Thoracic aorta (tissue), 2 donors: ENCODE measurements at places on chromosomes 7 and 10. TPM values are rescaled to one million over a fixed set of nuclear protein-coding genes. Genes with fewer than 3 reads are reported as not detected.

DNA sequence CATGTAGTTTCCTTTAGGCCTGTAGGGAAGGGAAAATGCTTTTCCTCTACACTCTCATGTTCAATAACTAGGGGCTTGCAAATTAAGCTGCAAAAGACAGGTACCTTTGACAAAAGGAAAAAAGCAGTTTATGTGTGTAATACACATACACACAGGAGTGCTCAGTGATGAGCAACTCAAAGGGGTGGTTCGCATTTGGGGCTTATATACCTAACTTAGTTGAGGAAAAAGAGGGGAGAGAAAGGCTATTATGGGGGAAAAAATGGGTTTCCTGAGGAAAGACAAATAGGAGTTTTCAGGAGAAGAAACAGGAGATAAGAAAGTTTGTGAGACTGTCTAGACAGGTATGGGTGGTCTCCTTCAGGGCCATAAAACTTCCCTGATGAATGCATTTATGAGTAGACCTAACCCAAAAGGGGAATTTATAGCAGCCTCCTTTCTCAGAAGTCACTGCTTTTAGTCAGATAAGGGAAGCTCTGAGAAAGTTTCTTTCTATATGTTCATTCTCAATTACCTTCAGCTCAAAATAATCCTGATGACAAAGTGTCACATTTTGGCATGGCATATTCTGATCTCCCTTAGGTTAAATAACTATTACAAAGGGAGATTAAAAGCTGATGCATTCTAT lies 55.2 kb upstream of the EZH2 start:
- no peak overlapping the region for H3K27ac ChIP-seq
- DNase-seq: no peak
- H3K36me3 ChIP-seq: no peaks in the 10 kb centered on the region
- peaks cover 6% of the 10 kb centered on the region for H3K4me1 ChIP-seq

NYAP1 gene
- total RNA-seq: 0.95 TPM

C10orf95 gene
- not detected for total RNA-seq

MSMB gene
- total RNA-seq: not detected

GRCh38 chr10:58068809-58069208 lies 198.9 kb downstream of the IPMK start:
- H3K4me3 ChIP-seq: no peak overlapping the region
- H3K36me3 ChIP-seq: no peaks in the 10 kb centered on the region
- no peak for DNase-seq

- no peaks in the 10 kb centered on the region for H3K36me3 ChIP-seq
- peaks cover 10% of the 10 kb centered on the region for H3K4me1 ChIP-seq
- no peak for DNase-seq
- H3K4me3 ChIP-seq: peak overlapping the region; percentile 7
- H3K27ac ChIP-seq: no peak overlapping the region
Measured at GRCh38 chr10:7475046-7475911, 64.4 kb upstream of the SFMBT2 start.

DNA sequence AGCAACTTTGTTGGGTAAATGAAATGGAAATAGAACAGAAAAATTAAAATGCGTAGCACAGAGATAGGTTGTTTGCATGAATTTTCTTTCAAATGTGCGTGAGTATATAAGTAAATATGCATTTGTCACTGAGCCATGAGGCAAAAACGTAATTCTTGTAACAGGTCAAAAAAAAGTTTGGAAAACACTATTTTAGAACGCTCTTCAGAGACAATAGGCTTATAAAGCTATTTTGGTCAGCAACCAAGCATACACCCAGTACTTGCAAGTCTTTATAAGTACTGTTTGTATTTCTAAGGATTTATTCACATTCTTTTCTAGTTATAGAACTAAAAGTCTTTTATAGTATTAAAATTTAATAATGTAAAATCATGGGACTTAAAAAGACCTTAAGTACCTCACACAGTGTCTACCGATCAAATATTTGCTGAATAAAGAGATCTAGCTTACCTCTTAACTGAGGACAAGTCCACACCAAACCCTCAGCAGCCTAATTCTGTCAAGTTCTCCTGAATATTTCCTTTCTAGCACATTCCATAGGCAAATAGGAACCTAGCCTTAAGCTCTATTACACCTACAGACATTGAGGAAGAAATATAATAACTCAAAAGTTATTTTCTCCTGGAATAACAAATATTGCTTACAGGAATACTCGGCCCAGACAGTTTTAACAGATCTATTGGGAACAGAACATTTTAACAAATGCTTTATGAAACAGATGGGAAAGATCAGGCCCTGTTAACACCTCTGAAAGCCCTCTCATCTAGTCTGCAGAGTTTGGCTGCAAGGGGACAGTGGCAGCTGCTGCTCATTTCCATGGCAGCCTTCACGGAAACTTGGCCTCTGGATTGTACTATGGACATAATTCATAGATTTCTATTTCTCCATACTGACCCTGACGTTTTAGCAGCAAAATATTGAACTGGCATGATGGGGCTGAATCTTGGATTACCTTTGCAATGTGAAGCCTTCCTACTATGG lies 8.8 kb downstream of the CRPPA start:
- H3K36me3 ChIP-seq: no peaks in the 10 kb centered on the region
- no peak overlapping the region for H3K27ac ChIP-seq
- no peak overlapping the region for H3K4me3 ChIP-seq
- H3K4me1 ChIP-seq: no peaks in the 10 kb centered on the region
- no peaks in the 10 kb centered on the region for H3K27me3 ChIP-seq

GRCh38 chr10:88190540-88191235 lies 327.3 kb downstream of the PTEN start:
- H3K36me3 ChIP-seq: no peaks in the 10 kb centered on the region
- H3K4me3 ChIP-seq: no peak overlapping the region
- H3K27me3 ChIP-seq: no peaks in the 10 kb centered on the region
- no peak for DNase-seq
- H3K27ac ChIP-seq: no peak overlapping the region

GRCh38 chr10:78876449-78876848 lies 192.3 kb upstream of the ZMIZ1 start:
- DNase-seq: no peak
- no peak overlapping the region for H3K27ac ChIP-seq
- H3K4me3 ChIP-seq: no peak overlapping the region
- no peaks in the 10 kb centered on the region for H3K36me3 ChIP-seq
- H3K27me3 ChIP-seq: no peaks in the 10 kb centered on the region

- no peaks in the 10 kb centered on the region for H3K4me1 ChIP-seq
- no peak for DNase-seq
- no peaks in the 10 kb centered on the region for H3K27me3 ChIP-seq
- no peak overlapping the region for H3K27ac ChIP-seq
Measured at GRCh38 chr7:122710916-122711315, 8.2 kb upstream of the RNF148 start.

GRCh38 chr10:12428447-12429135 lies 79.2 kb downstream of the CAMK1D start:
- DNase-seq: no peak
- no peaks in the 10 kb centered on the region for H3K36me3 ChIP-seq
- no peaks in the 10 kb centered on the region for H3K4me1 ChIP-seq
- H3K27me3 ChIP-seq: no peaks in the 10 kb centered on the region

EXOC4 gene
- 65.3 TPM for total RNA-seq

DNA sequence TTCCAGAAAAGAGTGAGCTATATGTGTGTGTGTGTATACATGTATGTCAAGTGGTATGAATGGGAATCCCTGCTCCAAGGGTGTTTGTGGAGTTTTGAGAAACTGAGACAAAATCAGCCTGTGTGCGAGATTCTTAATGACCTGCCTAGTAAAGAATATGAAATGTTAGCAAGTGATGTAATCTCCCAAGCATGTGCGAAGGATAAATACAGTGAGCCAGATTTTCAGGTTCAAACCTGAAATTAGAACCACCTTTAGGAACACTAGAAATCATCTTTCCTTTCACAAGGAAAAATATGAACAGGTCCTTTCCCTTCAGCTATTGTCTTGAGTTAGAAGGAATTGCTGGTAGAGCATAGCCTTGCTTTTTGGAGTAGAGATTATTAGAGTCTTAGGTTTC lies 457.6 kb downstream of the LRMDA start:
- no peak for DNase-seq
- no peaks in the 10 kb centered on the region for H3K36me3 ChIP-seq
- H3K4me1 ChIP-seq: no peaks in the 10 kb centered on the region
- no peak overlapping the region for H3K4me3 ChIP-seq
- H3K27me3 ChIP-seq: no peaks in the 10 kb centered on the region
- no peak overlapping the region for H3K27ac ChIP-seq

- H3K27me3 ChIP-seq: no peaks in the 10 kb centered on the region
- no peaks in the 10 kb centered on the region for H3K4me1 ChIP-seq
- no peak overlapping the region for H3K4me3 ChIP-seq
Measured at GRCh38 chr10:21385996-21386585, 139.4 kb downstream of the SKIDA1 start.

- H3K27me3 ChIP-seq: no peaks in the 10 kb centered on the region
- H3K4me1 ChIP-seq: peaks cover 22% of the 10 kb centered on the region
- peak overlapping the region; percentile 72 for H3K4me3 ChIP-seq
- H3K27ac ChIP-seq: peak overlapping the region; percentile 41
- no peak for DNase-seq
Measured at GRCh38 chr7:105268511-105269392, 120.0 kb downstream of the SRPK2 start.

GRCh38 chr7:64630496-64630895 lies 35.4 kb upstream of the ZNF107 start:
- no peak overlapping the region for H3K4me3 ChIP-seq
- no peak overlapping the region for H3K27ac ChIP-seq
- H3K36me3 ChIP-seq: no peaks in the 10 kb centered on the region
- DNase-seq: no peak

DNA sequence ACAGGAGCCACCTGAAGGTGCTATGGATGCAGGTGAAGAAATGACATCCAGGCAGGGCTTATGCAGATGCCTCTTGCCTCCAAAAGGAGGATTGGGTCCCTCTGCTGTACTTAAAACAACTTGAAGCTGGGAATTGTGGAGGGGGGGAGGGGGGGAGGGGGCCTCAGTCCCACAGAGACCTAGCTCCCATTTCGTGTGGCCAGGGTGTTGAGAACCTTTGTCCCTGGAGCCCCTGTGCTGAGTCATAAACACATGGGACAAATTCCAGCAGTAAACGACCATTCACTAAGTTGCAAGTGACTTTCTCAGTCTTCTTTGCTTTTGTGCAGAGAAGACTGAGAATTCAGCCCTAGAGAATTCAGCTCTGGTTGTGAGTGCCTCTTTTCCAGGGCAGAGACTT lies 96.5 kb upstream of the PODXL start:
- no peak overlapping the region for H3K4me3 ChIP-seq
- no peaks in the 10 kb centered on the region for H3K27me3 ChIP-seq
- DNase-seq: no peak
- H3K27ac ChIP-seq: no peak overlapping the region
- H3K4me1 ChIP-seq: peaks cover 6% of the 10 kb centered on the region

FRMPD2 gene
- not detected for total RNA-seq

- H3K36me3 ChIP-seq: no peaks in the 10 kb centered on the region
- no peak overlapping the region for H3K27ac ChIP-seq
- no peaks in the 10 kb centered on the region for H3K27me3 ChIP-seq
- no peaks in the 10 kb centered on the region for H3K4me1 ChIP-seq
- DNase-seq: no peak
Measured at GRCh38 chr10:103709341-103709920, 145.9 kb downstream of the SH3PXD2A start.

DNA sequence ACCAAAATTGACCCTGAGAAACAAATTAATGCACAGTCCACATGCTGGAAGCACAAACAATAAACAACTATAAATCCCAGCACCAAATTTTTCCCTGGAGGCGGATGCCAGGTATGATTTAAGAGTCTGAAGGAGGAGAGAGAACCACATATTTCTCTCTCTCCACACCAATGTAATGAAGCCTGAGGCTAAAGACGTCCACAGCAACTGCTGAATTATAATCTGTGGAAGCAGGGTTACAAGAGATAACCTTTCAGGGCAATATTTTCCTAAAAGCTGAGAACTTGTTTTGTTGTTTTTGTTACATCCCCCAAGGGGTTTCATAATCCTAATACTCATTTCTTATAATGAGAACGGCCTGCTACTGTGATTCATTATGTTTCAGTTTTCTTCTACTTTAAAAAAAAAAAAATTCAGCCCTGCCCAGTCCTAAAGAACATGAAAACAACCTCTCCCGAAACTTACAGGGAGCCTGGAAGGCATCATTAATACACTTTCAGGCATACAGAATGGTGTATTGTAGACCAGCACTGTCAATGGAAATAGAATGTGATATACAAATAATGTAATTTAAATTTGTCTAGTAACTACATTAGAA lies 48.5 kb upstream of the ABLIM1 start:
- no peak overlapping the region for H3K27ac ChIP-seq
- H3K4me3 ChIP-seq: no peak overlapping the region
- no peaks in the 10 kb centered on the region for H3K4me1 ChIP-seq
- no peaks in the 10 kb centered on the region for H3K27me3 ChIP-seq

DNA sequence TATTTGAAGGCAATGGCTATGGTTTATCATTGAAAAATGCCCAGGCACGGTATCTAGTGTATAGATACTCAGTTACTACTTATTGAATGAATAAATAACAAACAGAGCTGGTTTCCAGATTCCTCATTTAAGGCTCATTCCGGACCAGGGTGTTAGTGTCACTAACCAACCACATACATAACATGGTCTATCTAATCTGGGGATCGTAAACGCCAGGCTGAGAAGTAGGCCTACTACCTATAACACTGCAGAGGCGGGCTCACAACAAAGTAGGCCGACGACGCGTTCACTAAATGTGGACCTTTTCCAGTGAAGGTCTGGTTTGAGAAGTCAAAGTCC lies 423 bp downstream of the LSM5 start:
- no peak for DNase-seq
- H3K4me3 ChIP-seq: peak overlapping the region; percentile 78

DNA sequence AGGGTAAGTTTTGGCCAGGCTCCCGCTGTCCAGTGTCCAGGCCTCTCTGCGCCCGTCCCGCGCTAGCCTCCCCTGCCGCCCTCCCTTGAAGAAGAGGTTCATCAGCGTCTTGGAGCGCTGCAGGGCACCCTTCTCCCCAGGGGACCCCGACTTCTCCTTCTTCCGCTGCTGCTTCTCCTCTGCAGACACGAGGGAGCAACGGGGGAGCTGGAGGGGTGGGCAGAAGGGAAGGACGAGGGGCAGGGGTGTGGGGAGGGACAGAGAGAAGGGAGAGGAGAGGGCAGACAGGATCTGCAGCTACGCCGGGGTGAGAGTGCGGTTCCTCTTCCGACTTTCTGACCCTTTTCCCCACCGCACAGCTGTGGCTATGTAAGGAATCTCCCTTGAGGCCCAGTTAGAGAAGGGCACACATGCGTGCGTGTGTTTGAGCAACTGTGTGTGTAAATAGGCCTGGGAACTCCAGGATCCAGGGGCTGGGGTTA lies 12.8 kb downstream of the PDZD7 start:
- H3K36me3 ChIP-seq: no peaks in the 10 kb centered on the region
- H3K4me3 ChIP-seq: no peak overlapping the region
- no peak overlapping the region for H3K27ac ChIP-seq
- H3K4me1 ChIP-seq: no peaks in the 10 kb centered on the region

- H3K4me3 ChIP-seq: no peak overlapping the region
- no peaks in the 10 kb centered on the region for H3K27me3 ChIP-seq
- no peaks in the 10 kb centered on the region for H3K36me3 ChIP-seq
- H3K27ac ChIP-seq: no peak overlapping the region
Measured at GRCh38 chr7:72244826-72245398, 167.2 kb downstream of the CALN1 start.

- H3K36me3 ChIP-seq: peaks cover 32% of the 10 kb centered on the region
- peak; percentile 90 for DNase-seq
- peak overlapping the region; percentile 16 for H3K4me3 ChIP-seq
- H3K27ac ChIP-seq: peak overlapping the region; percentile 86
- H3K4me1 ChIP-seq: peaks cover 65% of the 10 kb centered on the region
Measured at GRCh38 chr10:104309980-104310978, 28.0 kb downstream of the ITPRIP start.
